ENCODE measurements at places on chromosomes 7 and 10.
A peak's percentile ranks its signal among the peaks of the same experiment; 100 is the strongest.

DNA sequence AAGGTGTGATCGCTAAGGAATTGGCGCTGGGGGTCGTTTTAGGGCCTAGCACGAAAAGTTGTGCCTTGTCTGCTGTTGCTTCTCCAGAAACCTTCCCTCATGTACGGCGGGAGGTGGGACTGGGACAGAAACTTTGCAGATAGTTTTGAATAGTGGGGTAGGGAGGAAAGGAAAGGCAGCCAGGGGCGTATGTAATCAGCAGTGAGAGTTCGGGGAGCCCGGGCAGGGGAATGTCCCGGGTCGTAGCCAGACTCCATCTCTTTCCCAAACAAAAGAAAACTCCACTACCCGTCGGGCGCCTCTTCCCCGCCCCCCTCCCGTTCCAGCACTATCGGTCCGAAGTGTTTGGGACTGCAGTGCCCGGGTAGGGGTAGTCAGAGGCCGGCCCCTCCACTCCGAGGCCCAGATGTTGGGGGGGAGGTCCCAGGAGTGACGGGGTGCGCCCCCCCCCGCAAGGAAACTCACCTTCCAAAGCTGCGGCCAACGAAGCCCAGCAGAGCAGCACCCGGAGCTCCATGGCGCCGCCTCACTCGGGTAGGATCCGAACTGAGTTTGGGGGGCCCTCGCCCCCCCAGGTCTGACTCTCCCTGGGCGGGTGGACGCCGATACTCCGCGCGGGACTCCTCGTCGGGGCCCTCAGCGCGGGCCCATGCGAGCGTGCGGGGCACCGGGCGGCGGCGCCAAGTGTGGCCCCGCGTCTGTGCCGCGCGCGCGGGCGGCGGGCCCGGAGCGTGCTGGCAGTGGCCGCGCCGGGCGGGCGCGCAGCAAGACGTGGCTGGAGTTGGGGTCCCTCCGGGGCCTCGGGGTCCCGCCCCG, 601 bp downstream of the EPHB4 start:
- DNase-seq, result no peak

- DNase-seq, result no peak
Measured at GRCh38 chr10:52064084-52064845, 249.8 kb upstream of the DKK1 start.

GRCh38 chr7:69166979-69167516, 431.2 kb upstream of the AUTS2 start:
- no peak for DNase-seq

GRCh38 chr10:5809527-5810154, 3.6 kb downstream of the GDI2 start:
- no peak for DNase-seq

DNA sequence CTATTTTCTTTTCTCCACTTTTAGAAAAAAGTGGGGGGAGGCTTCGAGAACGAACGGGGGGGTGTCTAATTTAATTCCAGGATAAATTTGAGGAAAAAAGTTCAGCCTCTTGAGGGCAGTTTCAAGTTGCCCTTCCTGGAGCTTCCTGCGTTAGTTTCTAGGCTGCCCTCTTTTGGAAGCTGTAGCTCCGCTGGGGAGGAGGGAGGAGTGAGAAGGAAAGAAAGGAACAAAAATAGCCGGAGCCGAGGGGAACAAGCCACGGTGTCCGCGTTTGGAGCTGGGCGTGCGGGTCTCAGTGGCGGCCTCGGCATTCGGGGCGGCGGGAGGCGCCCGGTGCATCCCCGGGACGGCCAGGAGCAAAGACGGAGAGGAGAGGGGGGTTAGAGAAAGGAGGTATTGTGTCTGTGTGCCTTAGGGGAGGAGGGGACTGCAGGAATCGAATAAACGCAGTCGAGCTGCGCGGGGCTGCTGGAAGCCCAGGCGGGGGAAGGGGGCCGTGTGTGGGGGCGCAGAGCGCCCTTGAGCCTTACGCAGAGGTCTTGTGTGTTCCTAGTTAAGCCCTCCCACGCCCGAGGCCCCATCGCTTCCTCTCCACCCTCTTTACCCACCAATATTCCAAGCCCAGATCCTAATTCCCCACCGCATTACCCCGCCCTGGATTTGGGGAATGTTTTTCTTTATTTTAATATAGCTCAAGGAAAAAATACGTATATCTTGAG, 2.0 kb upstream of the TNRC18 start:
- peak; percentile 83 for DNase-seq

- peak; percentile 18 for DNase-seq
Measured at GRCh38 chr7:8823486-8823885, 390.1 kb downstream of the NXPH1 start.

- no peak for DNase-seq
Measured at GRCh38 chr10:69398466-69398865, 18.3 kb downstream of the TACR2 start.

GRCh38 chr10:67327626-67328535, 368.1 kb downstream of the CTNNA3 start:
- DNase-seq, result no peak

- no peak for DNase-seq
Measured at GRCh38 chr7:142607351-142607750, 141.9 kb upstream of the PRSS1 start.

DNA sequence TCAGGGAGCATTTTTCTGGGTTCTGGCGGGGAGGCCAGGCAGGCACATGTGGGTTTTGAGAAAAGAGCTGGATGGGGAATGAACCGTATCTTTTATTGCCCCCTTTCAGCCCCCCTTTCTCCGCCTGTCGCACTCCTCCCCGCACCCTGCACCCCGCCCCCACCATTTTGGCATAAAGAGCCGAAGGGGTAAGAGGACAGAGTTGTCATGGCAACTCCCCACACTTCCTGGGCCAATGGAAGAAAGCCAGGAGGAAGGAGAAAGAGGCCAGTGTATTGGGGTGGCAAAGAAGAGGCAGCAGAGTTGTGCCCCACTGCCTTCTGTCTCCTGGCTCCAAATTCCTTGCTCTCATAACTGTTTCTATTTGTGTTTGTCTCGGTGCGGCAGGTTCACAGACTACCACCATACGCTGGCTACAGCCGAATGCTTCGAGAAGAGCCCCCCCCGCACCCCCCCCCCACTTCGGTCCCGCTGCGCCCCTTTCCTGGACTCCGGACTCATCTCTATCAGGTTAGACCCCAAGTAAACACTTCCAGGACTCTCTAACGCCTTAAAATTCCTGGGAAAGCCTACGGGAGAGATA, 3.4 kb downstream of the KCNIP2 start:
- no peak for DNase-seq

DNA sequence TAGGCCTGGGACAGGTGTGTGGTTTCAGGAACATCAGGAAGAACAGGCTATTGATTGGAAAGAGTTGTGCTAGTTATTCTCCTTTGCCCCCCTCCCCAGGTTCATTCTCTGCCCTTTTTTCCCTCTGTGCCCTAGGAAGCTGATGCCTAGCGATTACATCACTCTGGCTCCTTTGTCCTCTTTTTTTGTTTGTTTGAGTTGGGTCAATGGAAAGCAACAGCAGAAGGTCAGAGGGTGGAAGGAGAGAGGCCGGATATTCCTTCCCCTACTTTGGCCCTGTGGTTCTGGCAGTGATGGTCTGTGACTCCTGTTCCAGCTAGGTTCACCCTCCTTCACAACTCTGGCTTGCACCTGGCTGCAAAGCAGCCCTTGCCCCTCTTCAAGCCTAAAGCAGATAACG, 18.9 kb downstream of the LOXL4 start:
- no peak for DNase-seq
